ENCODE measurements at places on chromosomes 2 and 18.

DNA sequence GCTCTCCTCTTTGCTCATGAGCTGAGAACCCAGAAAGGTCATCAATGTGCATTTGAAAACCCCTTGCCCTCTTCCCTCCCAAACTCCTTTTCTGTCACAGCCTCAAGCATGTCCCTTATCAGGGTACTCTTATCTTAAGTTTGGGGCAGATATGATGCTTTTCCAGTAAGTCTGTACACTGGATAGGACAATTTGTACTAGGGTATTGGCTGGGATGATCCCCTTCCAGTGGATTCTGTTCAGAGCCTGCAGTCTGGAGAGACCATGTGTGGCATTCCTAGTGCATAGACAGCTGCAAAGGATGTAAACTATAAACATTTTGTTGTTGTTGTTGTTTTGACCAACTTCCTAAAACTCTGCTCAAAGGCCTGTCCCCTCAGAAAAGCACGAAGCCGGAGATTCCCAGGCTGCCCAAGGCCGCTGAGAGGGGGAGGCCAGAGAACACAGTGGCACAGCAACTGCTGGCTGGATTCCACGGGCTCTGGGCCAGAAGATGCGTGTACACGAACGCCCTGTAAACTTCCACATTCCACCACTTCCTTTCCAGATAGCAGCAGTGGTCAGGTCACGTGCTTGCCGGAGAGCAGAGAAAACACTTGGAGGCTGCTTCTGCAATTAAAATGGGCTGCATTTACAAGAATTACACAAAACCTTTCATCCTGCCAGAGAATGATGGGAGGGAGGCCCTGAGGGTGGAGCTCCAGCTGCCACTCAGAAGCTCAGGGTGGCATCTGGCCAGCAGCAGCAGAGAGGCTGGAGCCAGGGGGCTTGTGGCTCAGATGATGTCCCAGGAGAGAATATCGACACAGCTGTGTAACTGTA lies 42.1 kb downstream of the BMP10 start:
- DNase-seq, result peak; percentile 98

GRCh38 chr2:232781765-232782164 lies 5.4 kb upstream of the KCNJ13 start:
- peak; percentile 88 for DNase-seq

DNA sequence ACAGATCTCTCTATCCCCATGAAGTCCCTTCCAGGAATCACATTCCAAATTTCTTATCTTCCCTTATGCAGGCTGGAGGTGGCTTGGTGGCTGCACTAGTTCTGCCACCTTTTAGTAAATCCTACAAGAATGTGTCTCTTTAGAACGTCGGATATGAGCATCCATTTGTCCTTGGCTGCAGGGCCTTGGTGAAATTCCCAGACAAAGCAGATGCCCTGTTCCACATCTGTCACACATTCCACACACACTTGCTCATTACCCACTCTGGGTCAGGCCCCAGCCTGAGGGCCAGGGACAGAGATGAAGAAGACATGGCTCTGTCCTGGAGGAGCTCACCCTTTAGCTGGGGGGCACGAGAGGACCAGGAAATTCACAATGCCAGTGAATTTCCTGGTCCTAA lies 31.2 kb upstream of the GPR17 start:
- DNase-seq, result no peak

- peak; percentile 4 for DNase-seq
Observed at GRCh38 chr18:62384610-62385097, 59.5 kb downstream of the TNFRSF11A start.

DNA sequence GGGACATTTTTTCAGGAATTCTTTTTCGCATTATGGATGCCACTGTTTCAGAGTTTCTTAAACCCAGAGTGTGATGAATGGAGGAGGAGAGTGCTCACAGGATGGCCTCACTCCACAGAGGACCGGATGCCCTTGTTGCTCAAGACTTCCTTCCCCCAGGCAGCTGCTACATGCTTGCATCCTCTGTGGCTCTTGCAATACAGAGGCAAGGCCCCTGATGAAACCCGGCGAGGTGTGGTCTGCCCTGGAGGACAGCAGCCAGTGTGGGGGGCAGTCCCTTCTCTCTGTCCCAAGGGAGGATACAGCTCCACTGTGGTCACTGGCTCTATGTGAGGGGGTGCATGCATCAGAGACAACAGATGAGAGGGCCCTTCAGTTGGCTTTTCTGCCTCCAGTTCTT lies 109.6 kb downstream of the SH3RF3 start:
- DNase-seq, result peak; percentile 98

- DNase-seq, result no peak
Observed at GRCh38 chr18:28171837-28172236, 5.1 kb downstream of the CDH2 start.

DNA sequence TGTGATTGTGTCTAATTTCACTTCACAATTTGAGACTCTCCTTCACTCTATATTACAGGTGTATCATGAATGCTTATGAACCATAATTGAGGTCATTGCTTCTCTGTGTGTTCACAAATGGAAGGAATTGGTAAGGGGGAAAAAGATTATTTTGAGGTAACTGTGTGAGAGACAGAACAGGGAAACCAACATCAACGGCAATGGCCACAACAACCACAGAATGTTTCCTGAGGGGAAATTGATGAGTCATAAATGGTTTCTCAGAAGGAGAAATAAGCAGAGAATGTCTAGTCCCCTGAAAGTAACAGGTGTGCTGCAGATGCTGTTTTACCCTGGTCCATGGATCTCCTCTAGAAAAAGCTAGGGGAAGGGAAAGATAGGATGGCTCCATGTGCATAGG lies 361.2 kb upstream of the GALNT5 start:
- peak; percentile 71 for DNase-seq

DNA sequence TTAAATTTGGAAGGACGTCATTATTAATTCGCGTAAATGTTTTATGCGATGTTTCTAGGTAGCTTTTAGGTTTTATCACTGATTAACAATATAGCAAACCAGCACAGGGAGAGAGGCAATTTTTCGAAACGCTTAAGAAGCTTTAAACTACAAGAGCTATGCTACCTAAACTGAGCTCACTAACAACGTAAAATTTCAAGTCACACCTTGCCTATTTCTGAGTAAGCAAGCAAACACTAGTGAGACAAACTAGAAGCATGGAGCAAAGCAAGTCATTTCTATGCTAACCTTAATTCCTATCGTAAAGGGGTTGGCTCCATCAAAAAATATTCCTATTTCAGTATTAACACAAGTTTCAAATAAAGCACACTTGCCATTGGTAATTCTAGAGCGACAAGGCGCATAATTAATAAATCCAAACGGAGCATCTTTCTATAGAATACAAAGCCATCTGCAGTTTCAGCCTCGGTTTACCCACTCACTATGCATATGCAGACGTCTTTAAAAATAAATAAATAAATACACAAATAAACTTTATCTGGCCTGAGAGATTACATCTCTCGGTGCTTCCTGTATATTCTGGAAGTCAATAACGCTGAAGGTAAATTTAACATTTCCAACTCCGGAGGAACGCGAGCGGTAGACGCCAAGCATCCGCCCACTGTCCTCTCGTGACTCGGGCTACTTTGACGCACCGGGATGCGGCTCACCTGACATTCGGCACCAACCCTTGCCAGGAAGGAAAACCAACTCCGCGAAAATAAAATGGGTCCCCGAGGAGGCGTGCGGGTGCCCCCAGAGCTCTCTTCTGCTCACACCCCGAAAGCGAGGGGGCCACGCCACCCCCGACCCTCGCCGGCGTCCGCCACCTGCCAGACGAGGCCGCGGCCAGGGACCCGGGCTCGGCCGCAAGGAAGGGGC lies 947 bp downstream of the ITSN2 start:
- peak; percentile 10 for DNase-seq

DNA sequence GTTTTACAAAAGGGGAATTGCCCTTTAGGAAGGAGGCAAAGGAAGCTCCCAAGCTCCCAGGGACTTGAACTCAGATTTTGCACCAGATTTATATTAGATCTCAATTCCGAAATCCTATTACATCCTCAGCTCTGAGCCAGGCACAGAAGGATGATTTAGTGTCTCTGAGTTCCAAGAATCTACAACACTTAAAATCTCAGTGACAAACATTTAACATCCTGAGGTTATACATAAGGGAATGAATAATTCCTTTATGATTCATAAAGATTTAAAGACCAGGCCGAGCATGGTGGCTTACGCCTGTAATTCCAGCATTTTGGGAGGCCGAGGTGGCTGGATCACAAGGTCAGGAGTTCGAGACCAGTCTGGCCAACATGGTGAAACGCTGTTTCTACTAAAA lies 16.5 kb upstream of the SLC20A1 start:
- no peak for DNase-seq

GRCh38 chr2:123971564-123972318 lies 53.3 kb upstream of the CNTNAP5 start:
- no peak for DNase-seq

GRCh38 chr2:158102446-158102845 lies 770 bp downstream of the UPP2 start:
- DNase-seq, result peak; percentile 18

DNA sequence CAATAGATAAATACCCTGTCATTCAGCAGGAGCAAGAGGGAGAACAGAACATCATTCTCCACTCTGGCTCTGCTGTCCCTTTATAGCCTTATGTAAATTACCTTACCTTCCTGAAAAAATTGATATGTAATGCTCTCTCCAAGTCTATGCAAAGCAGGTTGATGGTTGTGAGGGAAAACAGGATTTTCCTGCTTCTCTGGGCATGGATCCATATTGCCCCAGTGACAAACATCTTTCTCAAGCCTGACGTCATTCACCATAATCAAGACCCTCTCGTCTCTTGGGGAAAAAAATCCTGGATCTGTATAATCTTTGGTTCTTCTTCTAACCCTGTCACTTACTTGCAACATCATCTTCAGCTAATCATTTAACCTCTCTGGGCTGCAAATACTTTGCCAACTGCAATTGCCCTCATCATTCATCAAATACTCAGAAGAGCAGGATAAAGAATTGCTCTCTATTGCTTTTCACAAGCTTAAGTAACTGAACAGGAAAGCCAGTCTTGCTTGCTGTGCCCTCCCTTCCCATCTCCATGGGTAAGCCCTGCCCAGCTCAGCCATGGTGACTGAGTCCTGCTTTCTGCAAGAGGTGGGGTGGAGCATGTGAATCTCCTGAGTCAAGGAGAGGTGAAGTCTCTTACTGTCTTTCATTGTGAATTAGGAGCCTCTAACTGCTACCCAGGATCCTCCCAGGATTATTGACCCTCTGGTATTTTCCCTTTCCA lies 123.7 kb upstream of the KLF7 start:
- no peak for DNase-seq

DNA sequence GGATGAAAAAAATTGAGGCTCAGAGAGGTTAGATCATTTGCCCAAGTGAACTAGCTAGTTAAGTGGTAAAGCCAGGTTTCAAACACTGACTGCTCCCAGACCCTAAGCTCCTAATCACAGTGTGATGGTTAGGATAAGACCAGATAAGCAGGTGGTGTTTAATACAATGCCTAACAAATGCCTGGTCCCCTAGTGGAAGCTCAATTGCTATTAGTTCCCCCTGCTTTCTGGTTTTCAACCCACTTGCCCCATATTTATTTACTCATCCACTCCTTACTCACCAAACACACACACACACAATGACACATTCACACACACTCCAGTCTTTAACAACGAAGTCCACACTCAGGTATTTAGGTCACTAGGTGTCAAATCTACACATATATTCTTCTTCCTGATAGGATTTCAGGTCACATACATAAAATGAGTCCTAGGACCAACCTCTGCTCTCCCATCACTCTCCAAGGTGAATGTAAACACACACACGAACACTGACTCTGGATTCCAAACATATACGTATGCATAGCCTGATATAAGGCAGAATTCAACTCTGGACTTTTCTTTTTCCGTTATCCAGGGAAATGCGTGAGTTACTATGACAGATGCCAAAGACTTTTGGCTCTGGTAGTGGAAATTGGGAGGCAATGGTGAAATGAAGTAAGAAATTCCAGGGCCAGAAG lies 73.6 kb upstream of the TSPYL6 start:
- DNase-seq, result peak; percentile 14

GRCh38 chr2:71064754-71065621 lies 3.5 kb upstream of the NAGK start:
- peak; percentile 45 for DNase-seq

- DNase-seq, result no peak
Observed at GRCh38 chr2:120384486-120385354, 38.8 kb downstream of the INHBB start.

DNA sequence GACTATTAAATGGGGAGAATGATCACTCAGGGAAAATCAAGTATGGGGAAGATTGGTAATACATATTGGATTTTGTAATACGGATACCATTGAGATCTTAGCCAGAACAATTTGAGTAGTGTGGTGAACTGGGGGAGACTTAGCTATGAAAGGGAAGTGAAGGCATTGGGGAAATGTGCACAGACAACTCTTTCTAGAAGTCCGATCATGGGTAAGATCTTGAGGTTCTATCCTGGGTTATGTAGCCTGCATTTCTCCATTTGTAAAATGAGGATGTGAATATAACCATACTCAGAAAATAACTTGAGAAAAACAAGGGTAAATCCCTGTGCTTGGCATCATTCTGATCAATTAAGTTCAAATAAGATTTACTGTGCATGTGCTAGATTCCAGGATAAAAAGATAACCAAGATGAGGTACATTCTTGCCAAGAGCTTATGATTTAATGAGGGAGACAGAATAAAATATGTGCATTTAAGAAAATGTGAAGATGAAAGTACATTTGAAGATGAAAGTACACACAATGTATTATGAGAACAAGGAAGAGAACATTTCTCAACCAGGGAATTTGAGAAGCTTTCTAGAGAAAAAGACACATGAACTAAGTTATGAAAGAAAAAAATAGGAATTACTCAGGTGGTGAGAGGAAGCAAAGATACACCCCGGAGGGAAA lies 49.5 kb downstream of the SLC40A1 start:
- DNase-seq, result no peak

DNA sequence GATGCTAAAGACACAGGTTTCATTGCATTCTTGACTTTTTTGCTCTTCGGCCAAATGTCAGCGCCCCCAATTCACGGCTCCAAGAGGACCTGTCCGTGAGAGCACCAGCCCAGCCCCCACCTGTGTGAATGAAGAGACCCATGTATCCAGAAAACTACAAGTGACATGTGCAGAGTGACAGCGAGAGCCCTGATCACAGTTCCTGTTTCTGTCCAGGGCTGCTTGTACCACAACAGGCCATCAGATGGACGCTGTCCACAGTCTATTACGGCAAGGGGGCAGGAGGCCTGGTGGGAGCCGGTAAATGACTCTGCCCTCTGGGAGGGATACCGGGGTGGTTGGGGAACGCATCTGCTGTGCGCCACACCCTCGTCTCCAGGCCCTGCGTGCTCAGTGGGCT lies 520.9 kb upstream of the ID2 start:
- no peak for DNase-seq

GRCh38 chr2:232869138-232870017 lies 686 bp upstream of the SNORC start:
- no peak for DNase-seq

DNA sequence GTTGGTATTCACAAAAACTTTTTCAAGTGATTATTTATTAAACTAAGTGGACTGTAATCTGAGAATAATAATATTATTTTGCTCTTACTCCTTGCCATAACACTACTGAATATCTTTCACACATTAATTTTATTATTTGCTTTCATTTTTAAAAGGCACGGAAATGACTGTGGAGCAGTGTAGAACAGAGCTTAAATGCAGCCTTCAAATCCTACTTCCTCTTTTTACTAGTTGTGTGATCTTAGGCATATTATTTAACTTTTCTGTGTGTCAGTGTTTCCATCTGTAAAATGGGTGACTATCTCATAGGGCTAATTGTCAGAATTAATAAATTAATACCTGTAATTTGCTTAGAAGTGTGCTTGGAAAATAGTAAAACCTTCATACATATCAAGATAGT lies 55.5 kb upstream of the SLC8A1 start:
- no peak for DNase-seq
